ENCODE measurements at places on chromosomes 6 and 20.
A peak's percentile ranks its signal among the peaks of the same experiment; 100 is the strongest.

- peak; percentile 59 for DNase-seq
Measured at GRCh38 chr6:44304282-44305199, 8.6 kb downstream of the AARS2 start.

GRCh38 chr6:105746509-105746908, 339.6 kb upstream of the PRDM1 start:
- DNase-seq, result peak; percentile 33

DNA sequence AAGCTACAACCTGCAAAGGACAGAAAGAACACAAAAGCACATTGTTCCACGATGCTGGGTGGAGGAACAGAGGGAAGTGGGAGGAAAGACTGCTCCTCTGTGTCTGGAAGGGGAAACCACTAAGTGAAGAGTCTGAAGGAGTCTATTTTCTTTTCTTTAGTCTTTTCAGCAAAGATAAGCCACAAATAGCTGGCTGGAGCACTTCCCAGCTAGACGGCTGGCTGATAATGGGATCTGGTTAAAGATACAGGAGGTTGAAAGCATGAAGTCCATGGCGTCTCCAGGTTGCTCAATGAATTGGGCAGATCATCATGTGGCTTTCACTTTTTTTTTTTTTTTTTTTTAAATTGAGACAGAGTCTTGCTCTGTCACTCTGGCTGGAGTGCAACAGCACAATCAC, 154.0 kb upstream of the KCNG1 start:
- DNase-seq, result no peak

- no peak for DNase-seq
Measured at GRCh38 chr20:4830259-4830658, 108.5 kb downstream of the PRND start.

GRCh38 chr20:2748551-2749342, 51.7 kb downstream of the CPXM1 start:
- no peak for DNase-seq

DNA sequence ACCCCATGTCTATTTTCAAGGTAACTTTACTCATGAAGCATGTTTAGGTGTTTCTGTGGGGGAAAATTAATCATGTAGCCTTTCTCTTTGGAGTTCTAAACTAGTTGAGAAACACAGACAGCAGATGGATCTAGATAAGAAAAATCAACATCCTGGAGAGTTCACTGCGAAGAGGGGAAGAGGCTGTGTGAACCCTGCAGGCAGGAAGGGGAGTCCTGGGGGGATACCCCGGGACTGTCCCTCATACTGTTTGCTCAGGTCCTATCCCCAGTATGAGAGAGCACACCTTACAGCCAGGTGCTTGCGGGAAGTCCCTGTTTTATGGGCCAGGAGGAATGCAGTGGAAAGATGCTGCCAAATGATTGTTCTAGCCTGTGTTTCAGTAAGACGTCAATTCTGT, 32.7 kb downstream of the CHMP4B start:
- DNase-seq, result no peak

GRCh38 chr6:53770780-53771249, 24.0 kb upstream of the LRRC1 start:
- DNase-seq, result no peak

DNA sequence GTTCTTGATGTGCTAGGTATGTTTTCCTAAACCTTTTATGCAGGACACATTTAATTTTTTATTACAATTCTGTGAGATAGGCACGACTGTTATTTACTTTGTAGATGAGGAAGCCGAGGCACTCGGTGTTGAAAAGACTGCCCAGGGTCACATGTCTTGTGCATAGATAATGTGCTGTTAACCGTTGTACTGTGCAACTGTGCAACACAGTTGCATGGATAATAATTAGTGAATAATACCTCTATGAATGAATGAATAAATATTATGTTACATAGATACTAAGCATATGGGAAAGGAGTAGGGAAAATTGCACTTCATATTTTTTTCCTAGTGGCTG, 60.3 kb upstream of the DEK start:
- DNase-seq, result peak; percentile 32

Data from suppressor macrophage treated with lipopolysaccharide for 4 hours (primary cell).